GDM1 (cell line): ENCODE measurements at places on chromosomes 2 and 18.

DNA sequence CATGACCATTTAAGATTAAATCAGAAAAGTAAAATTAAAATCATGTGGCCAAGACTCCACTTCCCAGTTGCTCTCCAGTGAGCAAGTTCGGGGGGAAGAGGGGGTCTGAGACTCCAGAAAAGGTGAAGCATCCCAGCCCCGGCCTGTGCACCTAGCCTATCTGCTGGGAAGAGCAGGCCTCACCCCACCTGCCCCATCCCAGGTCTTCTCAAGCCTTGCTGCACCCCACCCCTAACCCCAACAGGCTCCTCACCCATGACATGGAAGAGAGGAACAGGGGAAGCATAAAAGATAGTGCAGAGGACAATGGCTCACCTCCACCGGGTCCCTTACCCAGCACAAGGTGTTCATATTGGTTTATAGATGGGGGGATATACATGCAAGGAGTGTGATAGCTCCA lies 14.6 kb downstream of the CIB4 start:
- no peak for DNase-seq

GRCh38 chr2:195810340-195811098 lies 153.5 kb downstream of the SLC39A10 start:
- no peak for DNase-seq

DNA sequence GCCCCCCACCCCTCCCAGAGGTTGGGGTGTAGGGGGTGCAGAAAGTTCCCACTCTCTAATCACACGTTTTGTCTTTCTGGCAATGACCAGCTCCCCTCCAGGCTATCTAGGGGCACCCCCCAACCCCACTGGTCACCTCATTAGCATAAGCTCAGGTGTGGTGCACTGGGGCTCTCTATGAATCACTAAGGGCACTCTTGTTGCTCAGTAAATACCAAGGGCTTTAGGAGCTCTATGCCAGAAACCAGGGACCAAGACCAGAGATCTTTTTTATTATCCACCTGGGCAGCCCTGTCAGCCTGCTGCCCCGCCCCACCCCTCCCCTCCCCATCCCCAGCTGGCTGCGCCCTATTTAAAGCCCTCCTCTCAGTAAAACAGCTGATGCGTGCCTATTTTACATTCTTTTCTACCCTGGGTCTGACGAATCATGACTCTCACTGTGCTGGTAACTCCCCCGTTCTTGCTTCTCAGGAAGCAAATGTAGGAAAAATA lies 24.3 kb downstream of the NCK2 start:
- DNase-seq = no peak

DNA sequence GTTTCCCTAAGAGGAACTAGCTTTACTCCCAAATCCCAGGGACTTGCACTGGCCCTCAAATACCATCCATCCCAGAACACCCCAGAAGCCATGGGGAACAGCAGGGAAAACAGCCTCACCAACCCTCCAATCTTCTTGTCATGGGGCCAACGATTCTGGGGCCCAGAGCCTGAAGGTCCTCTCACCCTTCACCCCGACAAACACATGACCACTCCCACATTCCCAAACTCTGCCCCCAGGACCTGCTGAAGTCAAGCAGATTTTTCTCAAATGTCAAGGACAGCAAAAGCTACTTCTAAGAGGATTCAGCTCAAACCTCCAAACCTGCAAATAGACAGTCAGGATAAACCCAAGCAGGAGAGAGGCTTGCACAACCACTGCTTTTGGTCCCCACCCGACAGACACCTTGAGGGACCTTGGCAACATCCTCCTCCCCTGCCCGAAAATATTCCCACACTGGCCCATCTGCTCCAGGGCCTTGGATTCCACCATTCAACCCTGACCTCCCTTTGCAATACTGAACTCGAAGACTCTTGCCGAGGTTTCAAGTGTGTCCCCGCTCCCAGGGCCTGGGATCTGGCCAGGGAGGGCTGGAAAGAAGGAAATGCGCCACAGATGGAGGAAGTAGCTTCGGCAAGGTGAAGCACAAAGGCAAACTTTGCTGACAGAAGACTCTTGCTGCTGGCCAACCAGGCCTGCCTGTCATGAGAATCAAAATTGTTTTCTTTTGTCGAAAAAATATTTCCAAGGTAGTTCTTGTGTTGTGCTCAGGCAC lies 143.3 kb downstream of the ZFP36L2 start:
- no peak for DNase-seq

DNA sequence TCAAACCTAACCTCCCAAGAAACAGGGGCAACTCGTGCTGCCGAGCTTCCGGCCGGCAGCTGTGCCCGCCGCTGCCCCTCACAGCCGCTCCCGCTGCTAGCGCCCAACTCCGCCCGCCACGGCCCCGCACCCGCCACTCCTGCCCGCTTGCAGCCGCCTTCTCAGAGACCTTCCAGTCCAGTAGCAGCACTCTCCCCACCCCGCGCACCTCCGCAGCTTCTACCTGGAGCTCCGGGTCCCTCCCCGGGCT lies 722 bp upstream of the C2orf15 start:
- no peak for DNase-seq

GRCh38 chr18:57301573-57302559 lies 50.5 kb upstream of the ST8SIA3 start:
- DNase-seq = no peak

DNA sequence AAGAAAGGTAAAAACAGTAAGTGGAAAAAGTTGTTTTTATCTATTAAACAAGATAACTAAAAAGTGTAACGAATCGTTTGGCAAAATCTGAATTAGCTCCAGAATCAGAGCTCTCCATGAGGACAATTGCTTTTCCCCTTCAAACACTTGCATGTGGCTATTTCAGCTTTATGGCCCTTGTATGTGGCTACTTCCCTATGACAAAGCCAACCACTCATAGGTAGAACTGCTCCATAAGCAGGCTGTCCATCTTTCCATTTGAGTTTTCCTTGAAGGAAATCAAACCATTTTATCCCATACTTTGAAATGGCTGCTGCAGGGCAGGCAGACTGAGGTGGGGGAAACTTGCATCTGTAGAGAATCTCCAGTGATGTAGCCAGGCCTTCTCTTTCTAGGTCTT lies 445.5 kb upstream of the ID2 start:
- DNase-seq = no peak

DNA sequence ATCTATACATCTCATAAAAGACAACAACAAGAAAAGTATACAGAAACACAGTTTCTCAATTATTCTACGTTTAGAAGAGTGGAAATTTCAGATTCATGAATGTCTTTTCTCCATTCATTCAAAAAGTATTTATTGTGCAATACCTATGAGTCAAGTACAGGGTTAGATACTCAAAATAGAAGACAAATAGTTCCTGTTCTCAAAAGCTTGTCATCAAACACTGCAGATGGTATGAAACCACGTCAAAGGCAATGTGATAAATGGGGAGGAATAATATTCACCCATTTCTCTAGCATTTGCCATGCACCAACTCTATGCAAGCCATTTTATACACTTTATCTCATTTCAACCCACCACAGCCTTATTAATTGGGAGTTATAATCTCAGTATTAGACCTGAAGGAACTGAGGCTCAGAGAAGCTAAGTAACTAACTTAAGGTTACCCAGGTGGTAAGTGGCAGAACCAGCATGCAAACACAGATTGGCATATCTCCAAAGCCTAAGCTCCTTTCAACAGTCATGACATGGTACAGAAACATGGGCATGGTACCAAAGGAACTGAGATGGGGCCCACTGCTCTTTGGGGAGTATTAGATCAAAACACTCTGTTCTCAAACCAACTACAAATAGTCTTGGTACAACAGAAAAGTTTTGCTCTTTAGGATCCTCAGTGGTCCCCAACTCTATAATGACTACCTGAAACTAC lies 67.2 kb upstream of the NPAS2 start:
- DNase-seq = no peak

DNA sequence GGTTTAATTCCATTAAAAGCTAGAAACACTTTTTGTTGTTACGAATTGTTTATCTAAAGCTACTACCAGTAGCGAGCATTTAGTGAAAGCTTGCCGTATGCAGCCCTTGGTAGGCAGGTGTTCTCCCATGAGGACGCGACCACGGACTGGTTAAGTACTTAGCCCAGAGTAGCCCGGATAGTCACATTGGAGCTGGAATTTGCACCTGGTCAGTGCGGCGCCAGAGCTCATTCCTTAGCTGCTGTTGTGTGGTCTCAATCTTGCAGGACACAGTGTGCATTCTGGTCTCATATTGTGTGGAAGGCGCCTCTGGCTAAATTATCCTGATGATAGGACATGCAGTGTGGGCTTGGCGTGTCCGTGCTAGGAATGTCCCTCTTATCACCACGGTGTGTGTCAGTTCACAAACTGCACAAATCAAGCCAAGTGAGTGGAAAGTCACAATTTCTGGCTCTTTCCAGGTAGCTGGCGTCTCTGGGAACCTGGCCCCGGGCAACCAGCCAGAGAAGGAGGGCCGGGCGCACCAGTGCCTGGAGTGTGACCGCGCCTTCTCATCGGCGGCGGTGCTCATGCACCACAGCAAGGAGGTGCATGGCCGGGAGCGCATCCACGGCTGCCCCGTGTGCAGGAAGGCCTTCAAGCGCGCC lies 133.3 kb downstream of the ZNF236 start:
- no peak for DNase-seq

- no peak for DNase-seq
Observed at GRCh38 chr2:142591420-142591819, 286.0 kb upstream of the KYNU start.

DNA sequence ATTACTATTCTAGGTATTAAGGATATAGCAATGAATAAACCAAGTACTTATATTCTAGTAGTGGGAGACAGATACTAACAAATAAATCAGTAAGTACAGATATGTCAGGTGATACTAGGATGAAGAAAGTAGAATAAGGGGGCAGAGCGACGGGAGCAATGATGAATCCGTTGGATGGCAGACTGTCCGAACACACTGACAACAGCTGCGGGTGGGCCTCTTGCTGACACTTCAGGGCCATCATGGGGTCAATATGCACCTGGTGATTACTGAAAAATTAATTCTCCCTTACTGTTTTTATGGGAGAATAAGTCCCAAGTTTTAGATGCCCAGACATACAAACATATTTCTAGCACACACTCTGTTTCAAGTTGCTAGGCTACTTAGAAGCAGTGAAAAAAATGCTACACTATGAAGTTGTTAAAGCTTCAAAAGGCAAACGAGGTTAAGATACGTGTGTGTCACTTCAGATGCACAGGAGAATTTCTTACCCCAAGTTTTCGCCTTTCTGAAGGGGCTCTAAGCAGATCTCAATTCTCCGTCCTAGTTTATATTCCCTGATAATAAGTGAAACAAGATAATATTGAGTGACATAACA lies 78.7 kb downstream of the USP40 start:
- DNase-seq = no peak

DNA sequence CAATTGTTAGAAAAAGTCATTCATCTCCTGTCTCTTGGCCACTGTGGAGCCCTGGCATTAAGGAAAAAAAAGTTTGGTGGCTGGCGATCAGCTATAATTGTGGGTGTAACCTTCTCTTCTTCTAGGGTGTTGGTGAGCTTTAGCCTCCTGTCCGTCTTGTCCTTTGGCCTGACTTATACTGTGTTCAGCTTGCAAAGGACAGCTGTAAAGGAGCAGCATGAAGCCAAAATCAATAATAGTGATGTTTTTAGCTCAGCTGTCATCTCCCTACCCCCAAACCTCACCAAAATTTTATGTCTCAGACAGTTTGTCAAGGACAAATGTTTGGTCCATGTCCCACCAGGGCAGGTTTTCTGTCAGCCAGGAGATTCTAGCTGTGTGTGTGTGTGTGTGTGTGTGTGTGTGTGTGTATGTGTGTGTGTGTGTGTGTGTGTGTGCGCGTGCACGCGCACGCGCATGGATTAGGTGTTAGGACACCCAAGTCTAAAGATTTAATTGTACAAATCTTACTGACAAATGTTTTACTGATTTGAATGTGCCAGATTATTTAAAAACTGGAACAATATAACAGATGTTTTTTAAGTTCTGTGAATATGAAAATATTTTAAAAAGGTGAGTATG lies 109.2 kb downstream of the PTPRM start:
- no peak for DNase-seq

GRCh38 chr18:37711766-37712505 lies 146.3 kb upstream of the CELF4 start:
- no peak for DNase-seq
